Body of pancreas (tissue), 4 donors: ENCODE measurements at places on chromosomes 11 and 22. TPM values are rescaled to one million over a fixed set of nuclear protein-coding genes. Genes with fewer than 3 reads are reported as not detected.

GRCh38 chr11:109695696-109696095 lies 273.7 kb downstream of the C11orf87 start:
- no peaks in the 10 kb centered on the region for H3K36me3 ChIP-seq
- DNase-seq, result no peak

The TMEM191C gene
- not detected for total RNA-seq

GRCh38 chr11:24683583-24683982 lies 186.7 kb downstream of the LUZP2 start:
- H3K4me3 ChIP-seq, result no peak overlapping the region
- H3K27me3 ChIP-seq, result no peaks in the 10 kb centered on the region
- no peaks in the 10 kb centered on the region for H3K36me3 ChIP-seq

DNA sequence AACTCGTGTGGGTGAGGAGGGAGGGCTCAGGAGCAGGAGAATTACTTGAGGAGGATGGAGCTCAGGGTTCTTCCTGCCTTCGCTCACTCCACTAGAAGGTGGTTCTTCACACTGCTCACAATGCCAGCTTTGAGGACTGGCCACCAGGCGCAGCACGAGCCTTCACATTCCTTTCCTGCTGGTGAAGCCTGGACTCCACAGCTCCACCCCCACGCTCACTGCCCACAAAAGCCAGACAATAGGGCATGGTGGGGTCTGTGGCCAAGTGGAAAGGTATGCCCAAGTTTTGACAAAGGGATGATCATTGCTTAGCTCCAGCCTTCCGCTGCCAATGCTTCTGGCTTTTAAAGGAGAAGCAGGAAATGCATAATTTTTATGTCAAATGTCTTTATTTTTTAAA lies 58.0 kb upstream of the FADD start:
- no peak overlapping the region for H3K27ac ChIP-seq
- DNase-seq, result no peak
- no peaks in the 10 kb centered on the region for H3K36me3 ChIP-seq
- no peak overlapping the region for H3K4me3 ChIP-seq
- peaks cover 6% of the 10 kb centered on the region for H3K4me1 ChIP-seq
- H3K27me3 ChIP-seq, result no peaks in the 10 kb centered on the region

DNA sequence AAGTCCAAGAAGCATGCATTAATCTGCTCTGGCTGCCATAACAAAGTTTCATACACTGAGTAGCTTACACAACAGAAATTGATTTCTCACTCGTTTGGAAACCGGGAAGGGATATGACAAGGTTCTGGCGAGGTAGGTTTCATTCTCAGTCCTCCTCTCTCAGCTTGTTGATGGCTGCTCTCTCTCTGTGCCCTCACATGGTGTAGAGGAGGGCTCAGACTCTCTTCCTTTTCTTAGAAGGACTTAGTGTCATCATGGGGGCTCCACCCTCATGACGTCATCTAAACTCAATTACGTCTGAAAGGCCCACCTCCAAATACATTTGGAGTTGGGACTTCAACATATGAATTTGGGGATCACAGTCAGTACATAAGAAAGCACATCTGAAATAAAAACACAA lies 18.6 kb downstream of the GLYATL1 start:
- no peak overlapping the region for H3K27ac ChIP-seq
- H3K4me3 ChIP-seq, result no peak overlapping the region
- H3K27me3 ChIP-seq, result no peaks in the 10 kb centered on the region

- no peak overlapping the region for H3K4me3 ChIP-seq
- H3K36me3 ChIP-seq, result no peaks in the 10 kb centered on the region
- no peak overlapping the region for H3K27ac ChIP-seq
- peaks cover 3% of the 10 kb centered on the region for H3K4me1 ChIP-seq
- DNase-seq, result no peak
These were observed 60.4 kb downstream of the BUD13 start for GRCh38 chr11:116712428-116712827.

- H3K27me3 ChIP-seq, result no peaks in the 10 kb centered on the region
- no peaks in the 10 kb centered on the region for H3K36me3 ChIP-seq
- no peak overlapping the region for H3K4me3 ChIP-seq
- H3K4me1 ChIP-seq, result no peaks in the 10 kb centered on the region
- H3K27ac ChIP-seq, result peak overlapping the region; percentile 17
- DNase-seq, result no peak
These were observed 198.4 kb downstream of the MAML2 start for GRCh38 chr11:96144553-96144952.

GRCh38 chr11:60059521-60060240 lies 3.2 kb downstream of the MS4A3 start:
- H3K36me3 ChIP-seq, result no peaks in the 10 kb centered on the region
- H3K27me3 ChIP-seq, result no peaks in the 10 kb centered on the region
- no peak for DNase-seq
- H3K27ac ChIP-seq, result no peak overlapping the region
- no peak overlapping the region for H3K4me3 ChIP-seq
- H3K4me1 ChIP-seq, result no peaks in the 10 kb centered on the region
